Aorta (tissue), 5 donors: ENCODE measurements at places on chromosomes 3 and 15. TPM values are rescaled to one million over a fixed set of nuclear protein-coding genes. Genes with fewer than 3 reads are reported as not detected.

GRCh38 chr3:59876533-59877062, 826.8 kb upstream of the CFAP20DC start:
- H3K27ac ChIP-seq, result no peak overlapping the region
- H3K4me3 ChIP-seq, result no peak overlapping the region
- DNase-seq, result no peak
- no peaks in the 10 kb centered on the region for H3K27me3 ChIP-seq
- no peaks in the 10 kb centered on the region for H3K4me1 ChIP-seq

DNA sequence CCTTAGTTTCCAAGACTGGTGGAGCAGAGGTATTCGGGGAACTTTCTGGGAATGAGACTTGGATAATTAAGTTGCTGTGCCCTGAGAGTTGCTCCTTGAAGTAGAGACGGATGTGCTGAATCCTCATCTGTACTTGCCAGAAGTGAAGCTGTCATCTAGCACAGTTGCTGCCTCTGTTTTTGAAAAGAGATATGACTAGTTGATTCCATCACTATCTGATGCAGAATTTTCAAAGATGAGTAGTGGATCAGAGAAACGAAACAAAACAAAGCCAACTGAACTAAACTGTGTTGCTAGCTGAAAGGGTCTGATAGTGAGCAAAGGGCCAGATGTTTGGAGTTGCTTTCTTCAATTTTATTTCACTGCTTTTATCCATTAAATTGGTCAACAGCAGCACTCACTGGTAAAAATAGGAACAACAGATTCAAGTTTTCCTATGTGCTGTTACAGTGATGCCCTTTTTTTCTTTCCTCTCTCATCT, 52.7 kb downstream of the MITF start:
- H3K27ac ChIP-seq, result no peak overlapping the region
- no peaks in the 10 kb centered on the region for H3K36me3 ChIP-seq
- peaks cover 6% of the 10 kb centered on the region for H3K4me1 ChIP-seq
- DNase-seq, result no peak

GNAT1 gene
- not detected for polyA plus RNA-seq

- H3K27me3 ChIP-seq, result no peaks in the 10 kb centered on the region
- DNase-seq, result no peak
- no peak overlapping the region for H3K4me3 ChIP-seq
- no peaks in the 10 kb centered on the region for H3K4me1 ChIP-seq
Observed at GRCh38 chr3:52670621-52671521, 14.8 kb downstream of the PBRM1 start.

RASL12 gene
- 51.3 TPM for polyA plus RNA-seq

GRCh38 chr3:194485468-194485880, 1.3 kb downstream of the ATP13A3 start:
- peak overlapping the region; percentile 80 for H3K27ac ChIP-seq
- no peaks in the 10 kb centered on the region for H3K4me1 ChIP-seq
- peak overlapping the region; percentile 89 for H3K4me3 ChIP-seq
- H3K36me3 ChIP-seq, result no peaks in the 10 kb centered on the region

DNA sequence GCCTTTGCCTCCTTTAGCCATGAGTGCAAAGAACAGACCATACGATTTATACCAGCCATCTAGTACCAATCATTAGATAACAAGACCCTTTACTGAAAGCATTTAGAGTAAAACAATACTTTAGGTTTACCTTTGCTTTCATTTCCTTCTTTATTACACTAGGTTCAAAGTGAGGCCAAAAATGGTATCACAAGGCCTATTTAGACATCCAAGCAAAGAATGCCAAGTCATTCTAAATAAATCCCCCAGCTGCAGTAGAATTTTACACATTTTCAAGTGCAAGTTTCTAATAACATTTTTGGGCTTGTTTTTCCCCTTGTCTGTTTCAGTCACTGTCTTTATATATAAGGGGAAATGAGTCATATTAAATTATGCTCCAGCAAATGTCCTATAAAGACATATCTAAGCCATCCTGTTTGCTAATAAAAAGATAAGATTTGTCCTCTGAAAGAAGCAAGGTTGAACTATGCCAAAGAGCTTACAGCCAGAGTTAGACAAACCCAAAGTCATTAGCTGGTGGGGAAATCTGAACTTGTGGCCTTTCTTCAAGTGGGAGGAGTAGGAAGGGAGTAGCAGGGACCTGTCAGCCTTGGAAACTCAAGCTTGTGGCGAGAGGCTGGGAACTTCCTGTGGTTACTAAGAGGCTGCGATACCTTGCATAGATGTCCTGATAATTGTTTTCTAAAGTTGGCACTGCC, 232.7 kb downstream of the MECOM start:
- no peaks in the 10 kb centered on the region for H3K27me3 ChIP-seq
- H3K27ac ChIP-seq, result peak overlapping the region; percentile 43
- H3K4me3 ChIP-seq, result no peak overlapping the region
- H3K36me3 ChIP-seq, result no peaks in the 10 kb centered on the region
- no peaks in the 10 kb centered on the region for H3K4me1 ChIP-seq
- no peak for DNase-seq

DNA sequence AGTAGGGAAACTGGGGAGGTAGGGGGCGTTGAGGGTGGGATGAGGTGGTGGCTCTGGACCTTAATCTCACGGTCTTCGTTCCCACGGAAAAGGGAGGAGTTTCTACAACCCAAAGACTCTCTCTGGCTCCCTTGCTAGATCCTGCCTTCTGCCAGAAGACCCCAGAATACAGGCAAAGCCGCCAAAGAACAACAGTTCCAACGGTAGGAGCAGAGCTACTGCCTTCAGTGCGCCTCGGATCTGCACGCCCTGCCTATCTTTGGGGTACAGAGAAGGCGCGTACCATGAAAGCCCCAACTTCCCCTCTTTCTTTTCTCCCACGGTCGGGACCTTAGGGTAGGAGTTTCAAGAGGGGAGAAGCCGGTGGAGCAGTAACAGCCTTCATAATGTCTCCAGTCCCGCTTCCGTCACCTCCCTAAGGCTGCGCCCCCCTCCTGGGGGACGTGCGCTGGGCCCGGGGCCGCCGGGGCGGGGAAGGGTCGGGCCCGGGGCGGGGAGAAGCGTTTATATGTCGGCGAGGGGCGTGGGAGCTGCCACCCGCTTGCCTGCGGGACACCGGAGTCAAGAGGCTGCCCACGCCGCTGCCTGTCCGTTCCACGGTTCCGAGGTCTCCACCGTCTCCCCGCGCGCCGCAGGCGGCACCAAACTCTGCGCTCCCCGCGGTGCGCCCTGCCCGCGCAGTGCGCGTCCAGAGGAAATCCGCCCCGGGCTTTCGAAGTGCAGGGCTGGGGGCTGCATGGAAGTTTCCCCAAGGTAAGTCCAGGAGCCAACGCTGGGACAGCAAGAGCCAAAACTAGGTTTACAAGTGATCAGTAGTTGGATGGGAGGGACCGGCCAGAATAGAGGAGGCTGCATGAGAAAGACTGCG, at the start of gene COL6A6:
Gene COL6A6, plus strand, starts transcription at position 533 of the 868 bp plus-strand sequence. CDS start 43,188 bp downstream, outside the sequence.
- no peak within 1 kb of the TSS for H3K27ac ChIP-seq
- H3K27me3 ChIP-seq, result no peaks in the 10 kb centered on the region

GRCh38 chr3:197524128-197524527, 31.6 kb downstream of the BDH1 start:
- H3K4me3 ChIP-seq, result no peak overlapping the region
- no peak overlapping the region for H3K27ac ChIP-seq
- H3K4me1 ChIP-seq, result no peaks in the 10 kb centered on the region
- no peak for DNase-seq
- H3K36me3 ChIP-seq, result no peaks in the 10 kb centered on the region
